ENCODE measurements at places on chromosomes 11 and 22.

GRCh38 chr11:111922803-111923202 is 4.1 kb downstream of the C11orf52 start:
- no peak for DNase-seq

DNA sequence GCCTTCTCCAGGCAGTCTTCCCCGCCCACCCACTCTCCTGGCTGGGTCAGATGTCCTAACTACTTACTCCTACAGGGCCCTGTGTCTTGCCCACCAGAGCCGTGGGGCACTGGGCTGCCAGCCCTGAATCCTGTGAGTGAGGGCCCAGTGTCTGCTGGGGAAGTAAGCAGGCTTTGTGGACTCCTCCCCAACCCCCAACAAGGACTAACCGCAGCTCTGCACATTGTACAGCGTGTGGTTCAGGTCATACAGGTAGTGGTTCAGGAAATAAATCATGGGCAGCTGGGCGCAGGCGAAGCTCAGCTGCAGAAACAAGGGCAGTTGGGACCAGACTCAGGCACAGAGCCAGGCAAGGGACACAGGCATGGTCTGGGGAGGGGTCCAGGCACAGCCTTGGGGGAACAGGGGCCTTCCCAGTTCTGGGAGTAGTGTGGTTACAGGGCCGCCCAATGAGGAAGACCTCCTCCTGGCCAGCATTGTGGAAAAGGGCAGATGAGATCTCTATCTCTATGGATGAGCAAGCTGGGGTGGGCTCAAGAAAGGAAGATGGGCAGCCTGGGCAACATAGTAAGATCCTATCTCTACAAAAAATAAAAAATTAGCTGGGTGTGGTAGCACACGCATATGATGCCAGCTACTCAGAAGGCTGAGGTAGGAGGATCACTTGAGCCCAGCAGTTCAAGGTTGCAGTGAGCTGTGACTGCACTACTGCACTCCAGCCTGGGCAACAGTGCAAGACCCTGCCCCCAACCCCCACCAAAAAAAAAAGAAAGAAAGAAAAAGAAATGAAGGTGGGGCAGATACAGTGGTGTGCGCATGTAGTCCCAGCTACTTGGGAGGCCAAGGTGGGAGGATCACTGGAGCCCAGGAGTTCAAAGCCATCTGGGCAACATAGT is 5.5 kb downstream of the UNC93B1 start:
- no peak for DNase-seq

DNA sequence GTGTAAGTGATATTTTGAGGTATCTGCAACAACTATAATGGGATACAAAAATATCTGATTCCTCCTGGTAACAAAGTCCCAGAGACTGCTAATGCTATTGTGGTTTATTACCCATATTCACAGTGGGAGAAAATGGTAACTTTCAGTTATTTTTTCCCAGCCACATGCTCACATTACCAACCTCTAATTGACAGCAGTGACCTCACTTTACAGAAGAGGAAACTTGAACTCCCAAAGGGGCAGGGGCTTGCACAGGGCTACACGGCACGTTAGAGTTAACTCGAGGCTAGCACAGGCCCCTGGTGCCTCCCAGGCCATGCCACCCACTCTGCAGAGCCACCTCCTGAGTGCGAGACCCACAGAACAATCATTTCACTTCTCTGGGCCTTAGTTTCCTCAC is 132.4 kb downstream of the TENM4 start:
- DNase-seq, result no peak

DNA sequence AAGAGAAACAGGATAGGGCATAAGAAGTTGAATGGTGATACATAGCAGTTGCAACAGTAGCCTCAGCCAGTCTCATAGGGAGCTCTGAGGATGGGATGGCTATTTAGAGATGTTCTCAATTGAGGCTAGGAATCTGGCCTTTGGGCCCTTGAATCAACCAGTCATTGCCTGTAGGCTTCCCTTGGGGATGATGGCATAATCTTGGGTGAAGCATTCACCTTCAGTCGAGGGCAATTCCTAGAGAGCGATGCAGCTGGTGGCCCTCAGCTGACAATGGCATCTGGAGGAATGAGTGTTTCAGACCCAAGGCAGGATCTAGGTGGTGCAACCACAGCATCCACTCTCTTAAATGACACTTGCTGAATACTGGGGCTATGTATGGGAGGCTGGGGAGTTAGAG is 61.0 kb downstream of the CCDC81 start:
- DNase-seq, result no peak

DNA sequence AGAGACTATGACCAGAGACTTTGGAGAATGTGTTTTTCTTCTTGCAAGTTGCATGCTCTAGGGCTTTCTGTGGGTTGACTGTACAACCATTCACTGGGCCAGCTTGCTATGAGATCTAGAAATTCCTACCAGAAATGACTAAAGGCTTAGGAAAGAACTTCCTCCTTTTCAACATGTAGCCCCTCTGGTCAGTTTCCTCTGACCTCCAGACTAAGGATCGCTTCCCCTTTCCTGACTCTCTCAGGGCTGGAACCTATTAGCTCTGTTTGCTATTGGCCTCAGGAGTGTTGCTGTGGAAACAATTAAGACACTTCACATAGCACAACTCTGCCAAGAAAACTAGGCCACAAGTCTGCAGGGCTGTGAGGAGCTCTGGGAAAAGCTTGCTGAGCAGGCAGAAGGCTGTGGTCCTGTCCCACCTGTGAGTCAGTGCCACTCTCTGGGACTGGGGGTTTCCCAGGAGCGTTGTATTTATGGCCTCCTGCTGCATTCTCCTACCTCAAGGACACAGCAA is 10.7 kb downstream of the CRY2 start:
- DNase-seq, result no peak

- peak; percentile 43 for DNase-seq
These were observed 30.8 kb upstream of the LRRC10B start for GRCh38 chr11:61477727-61478148.

- DNase-seq, result no peak
These were observed 6.6 kb upstream of the CCDC134 start for GRCh38 chr22:41793871-41794270.

DNA sequence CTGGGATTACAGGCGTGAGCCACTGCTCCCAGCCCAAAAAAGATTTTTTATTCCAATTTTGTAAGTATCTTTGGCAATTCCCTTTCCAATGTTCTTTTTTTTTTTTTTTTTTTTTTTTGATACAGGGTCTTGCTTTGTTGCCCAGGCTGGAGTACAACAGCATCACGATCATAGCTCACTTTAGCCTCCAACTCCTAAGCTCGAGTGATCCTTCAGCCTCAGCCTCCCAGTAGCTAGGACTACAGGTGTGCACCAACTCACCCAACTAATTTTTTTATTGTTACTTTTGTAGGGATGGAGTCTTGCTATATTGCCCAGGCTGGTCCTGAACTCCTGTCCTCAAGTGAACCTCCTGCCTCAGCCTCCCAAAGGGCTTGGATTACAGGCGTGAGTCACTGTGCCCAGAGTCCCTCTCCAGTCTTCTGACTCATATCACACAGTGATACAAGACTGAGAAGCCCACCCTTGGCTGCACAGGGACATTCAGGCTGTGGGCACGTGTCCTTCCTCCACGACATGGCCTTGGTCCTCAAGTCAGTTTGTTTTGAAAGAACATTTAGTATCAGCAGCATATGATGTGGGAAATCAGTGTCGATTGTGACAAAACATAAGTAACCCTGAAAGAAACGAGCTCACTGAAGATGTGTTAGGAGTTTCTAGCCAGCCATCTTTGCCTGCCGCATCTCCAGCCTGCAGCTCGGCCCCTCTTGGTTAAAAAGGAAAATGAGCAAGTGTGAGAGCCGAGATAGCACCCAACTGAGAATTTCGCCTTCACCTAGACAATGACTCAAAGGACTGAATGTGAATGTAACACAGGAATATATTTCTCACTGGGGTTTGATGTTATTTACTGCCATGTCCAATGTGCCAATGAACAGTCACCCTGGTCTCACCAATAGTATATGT is 175.5 kb downstream of the MN1 start:
- DNase-seq, result no peak

- no peak for DNase-seq
These were observed 96.7 kb downstream of the SYN3 start for GRCh38 chr22:32961497-32961896.

GRCh38 chr11:44988111-44988510 is 37.4 kb upstream of the TP53I11 start:
- no peak for DNase-seq

GRCh38 chr22:37884420-37884819 is 21.7 kb upstream of the MICALL1 start:
- no peak for DNase-seq

- no peak for DNase-seq
These were observed 4.8 kb upstream of the SAA2 start for GRCh38 chr11:18253233-18253632.

GRCh38 chr11:6253197-6253596 is 6.4 kb upstream of the CCKBR start:
- DNase-seq, result no peak

DNA sequence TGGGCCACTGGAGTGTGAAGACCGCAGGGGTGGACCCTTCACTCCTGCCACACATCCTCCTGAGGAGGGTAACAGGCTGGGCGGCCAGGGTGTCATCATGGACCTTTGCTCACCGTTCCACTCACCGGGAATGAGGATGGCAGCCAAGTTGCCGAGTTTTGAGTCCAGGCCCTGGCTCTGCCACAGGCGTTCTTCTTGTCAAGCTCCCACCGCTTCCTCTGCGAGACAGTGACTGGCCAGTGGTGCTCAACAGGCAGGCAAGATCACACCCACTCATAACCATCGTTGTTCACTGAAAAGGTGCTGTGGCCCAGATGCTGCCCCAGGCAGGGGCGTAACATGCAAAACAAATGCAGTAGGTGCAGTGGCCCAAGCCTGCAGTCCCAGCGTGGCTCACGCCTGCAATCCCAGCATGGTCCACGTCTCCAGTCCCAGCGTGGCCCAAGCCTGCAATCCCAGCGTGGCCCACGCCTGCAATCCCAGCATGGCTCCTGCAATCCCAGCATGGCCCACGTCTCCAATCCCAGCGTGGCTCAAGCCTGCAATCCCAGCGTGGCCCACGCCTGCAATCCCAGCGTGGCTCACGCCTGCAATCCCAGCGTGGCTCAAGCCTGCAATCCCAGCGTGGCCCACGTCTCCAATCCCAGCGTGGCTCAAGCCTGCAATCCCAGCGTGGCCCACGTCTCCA is 5.0 kb upstream of the PANX2 start:
- no peak for DNase-seq

DNA sequence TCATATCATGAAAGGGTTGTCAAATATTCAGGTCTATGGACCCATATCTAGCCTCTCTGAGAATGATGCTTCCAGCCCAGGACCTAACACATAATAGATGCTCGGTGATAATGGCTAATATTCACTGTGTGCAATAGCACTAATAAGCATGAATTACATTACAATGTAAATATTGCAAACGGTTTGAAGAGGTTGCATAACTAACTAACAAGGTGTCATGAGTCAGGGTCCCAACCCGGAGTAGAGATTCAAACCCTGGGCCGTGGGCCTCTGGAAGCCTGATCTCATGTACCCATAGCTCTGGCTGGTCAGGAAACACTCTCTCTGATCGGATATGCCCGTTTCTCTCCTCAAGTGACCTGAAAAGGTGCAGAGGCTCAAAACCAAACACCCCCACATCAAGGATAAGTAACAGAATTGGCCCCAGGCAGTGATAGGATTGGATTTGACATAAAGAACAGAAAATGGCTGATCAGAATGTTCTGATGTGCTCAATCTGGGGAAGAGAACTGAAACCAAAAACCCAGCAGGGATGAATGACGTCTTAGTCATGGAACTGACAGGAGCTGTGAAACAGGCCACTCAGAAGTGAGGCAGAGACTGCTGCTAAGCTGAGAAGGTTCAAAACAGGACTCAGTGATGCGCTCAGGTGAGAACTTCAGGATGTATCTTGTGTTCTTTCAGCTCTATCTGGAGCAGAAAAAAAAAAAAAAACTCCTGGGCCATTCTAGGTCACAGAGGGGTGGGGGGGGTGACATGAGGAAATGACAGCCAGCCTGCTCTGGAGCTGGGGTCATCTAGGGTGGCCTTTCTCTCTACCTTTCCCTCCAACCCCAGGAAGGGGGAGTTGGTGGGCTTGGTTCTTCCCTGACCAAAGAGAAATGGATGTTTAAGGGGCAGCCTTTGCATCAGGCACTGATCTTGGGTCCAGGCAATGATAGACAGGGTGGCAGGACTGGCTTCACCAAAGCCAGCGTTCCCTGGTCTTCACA is 6.6 kb upstream of the KCTD17 start:
- no peak for DNase-seq

GRCh38 chr11:116202922-116203321 is 569.9 kb downstream of the BUD13 start:
- DNase-seq, result no peak

DNA sequence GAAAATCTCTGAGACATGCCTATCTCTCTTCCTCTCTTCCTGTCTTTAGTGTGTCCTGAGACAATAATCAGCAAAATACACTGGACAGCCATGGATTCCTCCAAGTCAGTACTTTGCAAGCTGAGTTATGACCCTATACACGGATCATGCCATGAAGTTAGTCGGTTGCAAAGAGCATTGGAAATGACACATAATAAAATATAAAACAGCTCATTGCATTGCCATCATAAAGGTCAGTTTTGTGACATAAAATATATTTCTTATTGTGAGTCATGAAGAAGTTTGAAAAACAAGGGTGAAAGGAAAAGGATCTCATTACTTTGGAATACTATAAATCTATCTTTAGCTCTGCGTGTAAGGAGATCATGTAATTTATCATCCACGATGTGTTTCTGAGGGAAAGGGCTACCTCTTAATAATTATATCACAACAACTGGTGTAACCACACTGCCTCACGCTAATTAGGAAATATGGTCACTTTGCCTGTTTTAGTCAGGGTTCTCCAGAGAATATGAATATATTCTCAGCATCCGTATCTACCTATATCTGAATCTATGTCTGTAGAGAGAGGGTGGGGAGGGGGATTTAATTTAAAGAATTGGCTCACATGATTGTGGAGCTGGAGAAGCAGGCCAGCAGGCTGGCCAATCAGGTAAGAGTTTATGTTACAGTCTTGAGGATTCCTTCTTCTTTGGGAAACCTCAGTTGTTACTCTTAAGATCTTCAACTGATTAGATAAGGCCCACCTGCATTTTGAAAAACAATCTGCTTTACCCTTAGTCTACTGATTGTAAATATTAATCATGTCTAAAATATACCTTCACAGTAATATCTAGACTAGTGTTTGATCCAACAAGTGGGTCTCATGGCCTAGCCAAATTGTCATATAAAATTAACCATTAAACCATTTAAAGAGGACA is 198.8 kb downstream of the FAT3 start:
- no peak for DNase-seq

- DNase-seq, result no peak
These were observed 1794.1 kb upstream of the RAG2 start for GRCh38 chr11:38392176-38392575.

- no peak for DNase-seq
These were observed 31.4 kb downstream of the LRP5 start for GRCh38 chr11:68343761-68344256.
